ENCODE measurements at places on chromosomes 6 and 20.

- peak; percentile 36 for DNase-seq
Observed at GRCh38 chr20:10171864-10172751, 46.5 kb upstream of the SNAP25 start.

GRCh38 chr6:42041481-42042053, 8.8 kb upstream of the TAF8 start:
- DNase-seq = no peak

DNA sequence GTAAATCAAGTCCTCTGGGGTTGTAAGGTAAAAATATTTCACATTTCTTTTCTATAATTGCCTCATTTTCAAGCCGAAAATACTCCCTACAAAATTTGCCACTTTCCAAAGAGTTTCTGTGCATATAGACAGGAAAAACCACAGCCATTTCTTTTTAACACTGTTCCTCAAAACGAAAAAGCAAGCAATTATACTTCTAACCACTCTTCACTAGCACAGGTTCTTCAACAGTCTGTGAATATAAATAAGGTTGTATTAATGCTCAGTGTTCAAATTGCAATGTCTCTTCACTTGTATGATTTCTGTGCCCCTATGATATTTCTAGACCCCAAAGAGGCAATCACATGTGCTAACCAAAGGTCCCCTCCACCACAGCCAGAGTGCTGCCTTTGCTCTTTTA, 206.0 kb downstream of the SIM1 start:
- DNase-seq = no peak

DNA sequence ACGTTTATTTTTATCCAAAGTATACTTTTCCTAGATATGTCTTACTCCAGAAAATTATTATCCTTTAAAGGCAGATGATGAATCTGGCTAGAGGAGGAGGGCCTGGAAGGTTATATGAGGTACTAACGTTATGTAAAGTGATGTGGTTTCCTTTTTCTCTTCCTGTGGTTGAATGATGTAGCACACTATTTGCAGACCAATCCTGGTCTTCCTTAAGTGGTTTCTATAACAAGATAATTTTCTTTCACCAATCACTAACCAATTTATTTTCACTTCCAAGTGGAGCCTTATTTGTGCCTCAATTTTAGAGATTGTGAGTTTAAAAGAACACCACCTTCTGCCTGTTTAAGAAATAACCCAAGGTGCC, 154.6 kb upstream of the SOX4 start:
- DNase-seq = no peak

DNA sequence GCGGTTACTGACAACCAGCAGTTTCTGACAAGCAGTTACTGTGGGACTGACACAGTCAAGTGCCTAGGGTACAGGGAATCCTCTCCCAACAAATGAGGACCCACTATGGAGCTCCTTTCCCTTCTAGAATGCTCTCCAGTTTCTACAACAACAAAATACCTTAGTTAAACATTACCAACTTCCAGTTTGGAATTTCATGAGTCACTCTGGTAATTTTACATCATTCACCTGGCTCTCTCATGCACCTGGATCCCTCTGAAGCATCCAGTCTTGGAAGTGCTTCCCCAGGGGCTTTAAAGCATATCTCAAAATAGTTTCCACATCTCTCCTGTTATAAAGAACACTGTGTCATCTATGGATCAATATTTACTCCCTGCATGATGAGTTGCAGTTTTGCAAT, 286.7 kb upstream of the SPTLC3 start:
- DNase-seq = no peak

- no peak for DNase-seq
Observed at GRCh38 chr6:44641344-44642031, 254.0 kb downstream of the CDC5L start.

- peak; percentile 80 for DNase-seq
Observed at GRCh38 chr6:154590756-154591155, 80.3 kb upstream of the CNKSR3 start.

DNA sequence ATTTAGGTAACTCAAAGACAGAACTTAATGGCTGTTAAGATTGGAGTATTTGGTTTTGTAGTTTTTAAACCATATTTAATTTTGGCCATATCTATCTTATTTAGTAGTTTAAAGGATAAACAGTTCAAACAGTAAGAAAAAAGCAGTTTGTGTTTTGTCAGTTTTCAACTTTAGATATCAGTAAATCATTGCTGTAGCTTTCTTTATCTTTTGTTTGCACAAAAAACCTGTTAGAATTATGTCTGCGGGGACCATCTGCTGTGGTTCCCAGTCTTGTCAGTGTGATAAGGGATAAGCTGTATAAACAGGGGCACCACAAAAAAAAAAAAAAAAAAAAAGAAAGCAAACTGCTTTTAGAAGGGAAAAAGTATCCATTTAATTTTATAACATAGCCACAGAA, 40.9 kb downstream of the CDKAL1 start:
- DNase-seq = no peak

GRCh38 chr6:45757443-45758130, 258.1 kb downstream of the CLIC5 start:
- DNase-seq = no peak

GRCh38 chr6:168030908-168031307, 33.4 kb downstream of the KIF25 start:
- no peak for DNase-seq

DNA sequence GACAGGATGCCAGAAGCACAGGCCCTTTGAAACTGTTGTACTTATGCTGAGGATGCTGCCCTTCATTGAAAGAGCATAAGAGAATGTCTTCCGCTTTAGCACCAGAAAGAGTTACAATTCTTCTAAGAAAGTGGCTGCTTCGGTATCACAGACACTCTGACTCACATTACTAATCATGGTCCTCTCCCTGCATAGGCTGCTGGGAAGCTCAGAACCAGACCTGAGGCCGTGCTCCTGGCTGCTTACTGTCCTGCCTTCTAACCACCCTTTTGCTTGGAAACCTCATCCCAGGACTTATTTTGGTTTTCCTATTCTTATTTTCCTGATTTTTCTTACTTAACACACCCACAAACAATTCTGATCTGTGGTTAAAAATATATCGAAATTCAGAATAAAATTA, 22.9 kb downstream of the LYRM4 start:
- DNase-seq = no peak

GRCh38 chr6:29792123-29793035, 35.2 kb upstream of the HLA-G start:
- DNase-seq = no peak

DNA sequence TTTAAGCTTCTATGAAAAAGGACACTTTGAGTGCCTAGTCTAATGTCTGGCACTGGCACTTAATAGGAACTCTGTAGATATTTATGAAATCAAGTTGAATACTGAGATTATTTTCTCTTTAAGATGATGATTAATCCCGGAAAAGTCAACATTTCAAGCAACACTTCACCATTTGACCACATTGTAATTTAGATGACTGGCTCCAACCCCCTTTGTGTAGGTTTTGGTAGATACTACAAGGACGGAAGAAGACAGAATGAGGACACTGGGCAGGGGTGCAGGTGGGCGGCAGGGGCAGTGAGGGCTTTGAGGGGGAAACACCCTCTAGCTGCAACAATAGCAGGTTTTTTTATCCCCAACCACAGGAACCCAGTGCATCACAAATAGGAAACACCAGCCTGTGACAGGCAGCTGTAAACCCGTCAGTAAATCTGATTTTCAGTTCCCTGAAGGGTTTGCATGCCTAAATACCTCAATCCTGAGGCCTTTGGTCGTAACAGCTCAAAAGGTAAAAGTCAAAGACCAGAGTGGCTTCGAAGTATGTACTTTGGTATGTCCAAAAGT, 4.6 kb downstream of the DTNBP1 start:
- no peak for DNase-seq

GRCh38 chr6:72702421-72702820, 80.6 kb downstream of the KCNQ5 start:
- no peak for DNase-seq

- DNase-seq = no peak
Observed at GRCh38 chr20:59680148-59680650, 75.9 kb downstream of the PHACTR3 start.

DNA sequence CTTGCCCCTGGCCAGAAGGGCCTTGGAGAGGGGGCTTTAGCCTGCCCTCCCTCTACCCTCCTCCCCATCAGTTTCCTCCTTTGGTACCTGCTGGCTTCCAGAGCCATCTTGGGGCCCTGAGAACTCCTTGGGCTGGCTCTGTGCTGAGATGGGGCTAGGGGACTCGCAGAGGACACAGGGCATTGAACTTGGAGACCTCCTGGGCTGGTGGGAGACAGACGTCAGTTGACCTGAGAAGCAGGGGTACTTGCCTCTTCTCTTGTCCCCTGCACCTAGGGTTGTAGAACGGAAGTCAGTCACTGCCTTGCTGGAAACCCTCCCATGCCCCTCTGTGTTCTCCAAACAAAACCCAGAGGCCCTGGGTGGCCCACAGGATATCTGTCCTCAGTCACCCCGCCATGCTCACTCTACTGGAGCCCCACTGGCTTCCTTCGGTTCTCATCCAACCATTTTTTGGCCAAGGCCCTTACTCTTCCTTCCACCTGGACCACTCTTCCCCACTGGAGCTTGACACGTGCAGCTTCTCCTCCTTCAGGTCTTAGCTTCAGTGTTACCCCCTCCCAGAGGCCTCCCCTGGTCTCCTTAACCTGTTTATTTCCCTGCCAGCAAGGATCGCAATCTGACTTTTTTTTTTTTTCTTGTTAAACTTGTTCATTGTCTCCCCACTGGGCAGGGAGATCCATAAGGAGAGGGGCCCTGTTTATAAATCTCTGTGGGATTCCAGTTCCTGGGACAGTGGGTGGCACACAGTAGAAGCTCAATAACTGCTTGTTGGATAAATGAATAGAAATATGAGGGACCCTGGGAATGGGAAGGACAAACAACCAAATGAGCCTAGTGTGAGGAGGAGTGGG, 971 bp downstream of the RBCK1 start:
- no peak for DNase-seq

- no peak for DNase-seq
Observed at GRCh38 chr20:20211274-20211987, 156.5 kb upstream of the INSM1 start.

- DNase-seq = no peak
Observed at GRCh38 chr6:31610968-31611367, 4.1 kb upstream of the AIF1 start.

DNA sequence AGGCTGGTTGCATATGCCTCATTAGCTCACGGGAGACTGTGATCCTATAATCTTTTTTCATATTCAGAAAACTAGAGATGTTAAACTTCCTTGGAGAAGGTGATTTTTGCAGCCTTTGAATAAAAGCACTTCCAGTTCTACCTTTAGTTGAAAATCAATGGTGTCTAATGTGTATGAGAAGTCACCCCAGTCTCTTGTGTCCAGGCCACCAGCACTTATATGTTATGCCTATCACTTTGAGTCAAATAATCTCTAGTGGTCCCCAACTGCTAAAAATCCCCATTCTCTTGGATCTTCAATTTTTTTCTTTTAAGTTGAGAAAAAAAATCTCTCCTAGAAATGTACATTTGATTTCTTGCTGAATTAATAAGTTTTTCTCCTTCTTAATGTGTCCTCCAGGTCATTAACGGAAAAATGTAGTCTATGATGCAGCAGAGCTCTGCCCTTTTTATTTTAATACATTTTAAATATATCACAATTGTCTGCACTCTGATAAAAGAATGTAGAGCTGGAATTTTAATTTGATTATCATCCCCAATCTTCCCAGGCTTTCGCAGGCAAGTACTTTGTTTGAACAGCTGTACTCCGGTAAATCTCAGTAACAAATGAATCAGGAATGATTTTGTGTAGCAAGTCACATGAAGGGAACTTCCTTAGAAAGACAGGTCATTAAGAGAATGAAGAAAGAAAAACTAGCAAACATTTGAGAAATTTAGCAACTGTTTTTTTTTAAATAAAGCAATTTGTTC, 147.0 kb downstream of the SOX4 start:
- DNase-seq = peak; percentile 59

GRCh38 chr6:107624541-107624940, 134.6 kb downstream of the SOBP start:
- DNase-seq = no peak

GRCh38 chr20:59441860-59442810, 141.7 kb downstream of the EDN3 start:
- DNase-seq = no peak

GRCh38 chr6:25056130-25056529, 120.4 kb upstream of the RIPOR2 start:
- DNase-seq = no peak

- no peak for DNase-seq
Observed at GRCh38 chr6:54689620-54690019, 157.0 kb upstream of the FAM83B start.

DNA sequence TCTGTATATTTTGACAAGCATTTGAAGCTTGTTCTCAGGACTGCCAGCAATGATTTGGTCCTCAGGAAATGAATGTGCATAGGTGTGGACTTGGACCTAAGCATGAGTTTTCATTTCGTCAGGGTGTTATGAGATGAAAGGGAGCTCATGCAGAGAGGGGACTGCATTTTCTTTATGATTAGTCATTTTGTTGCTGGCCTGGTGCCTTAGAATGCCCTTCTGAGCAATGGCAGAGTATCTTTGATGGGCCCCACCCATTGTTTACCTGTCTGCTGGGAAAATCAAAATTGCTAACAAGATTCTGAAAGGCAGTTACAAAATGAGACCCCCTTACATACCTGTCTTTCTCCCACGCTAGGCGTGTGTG, 51.5 kb upstream of the MTHFD1L start:
- no peak for DNase-seq

DNA sequence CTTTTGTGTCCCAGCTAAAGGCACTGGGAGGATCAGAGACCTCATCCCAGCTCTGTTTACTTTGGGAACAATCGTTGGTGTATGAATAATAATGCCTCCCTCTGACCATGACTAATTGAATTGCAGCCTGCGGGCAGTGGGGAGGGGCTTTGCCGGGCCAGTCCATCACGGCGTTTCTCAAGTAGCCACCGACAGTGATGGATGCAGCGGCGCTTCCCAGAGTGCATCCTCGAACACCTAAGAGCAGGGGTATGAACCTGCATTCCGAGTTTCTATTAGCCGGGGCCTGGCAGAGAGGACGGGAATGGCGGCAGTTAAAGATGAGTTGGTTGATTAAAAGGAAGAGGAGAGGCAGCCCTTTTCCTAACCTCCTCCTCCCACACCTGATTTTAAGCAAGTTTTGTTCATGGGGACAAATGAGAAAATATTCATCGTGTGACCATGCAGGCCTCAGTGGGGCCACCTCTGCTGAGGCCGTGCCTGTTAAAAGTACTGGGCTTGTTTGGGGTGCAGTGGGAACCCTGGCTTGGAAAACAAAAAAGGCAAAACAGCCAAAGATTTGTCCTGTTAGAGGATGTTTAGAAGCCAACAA, 154.1 kb downstream of the FOXA2 start:
- DNase-seq = no peak

GRCh38 chr20:6030453-6031080, 23.3 kb downstream of the LRRN4 start:
- DNase-seq = no peak

DNA sequence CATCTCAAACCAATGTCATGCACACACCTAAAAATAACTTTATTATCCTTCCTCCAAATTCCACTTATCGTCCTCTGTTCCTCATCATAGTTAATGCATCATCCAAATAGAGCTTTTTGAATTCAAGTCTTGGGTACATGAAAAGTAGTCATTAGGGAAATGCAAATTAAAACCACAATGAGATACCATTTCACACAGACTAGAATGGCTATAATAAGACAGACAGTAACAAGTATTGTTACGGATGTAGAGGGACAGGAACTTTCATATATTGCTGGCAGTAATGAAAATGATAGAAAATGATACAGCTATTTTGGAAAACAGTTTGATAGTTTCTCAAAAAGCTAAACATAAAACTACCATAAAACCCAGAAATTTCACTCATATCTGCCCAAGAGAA, 59.1 kb downstream of the FHL5 start:
- no peak for DNase-seq

All from T47D (cell line).